DMS79 treated with DMSO at 0.1 percent for 48 hours (cell line): ENCODE measurements at places on chromosomes 4 and X.

DNA sequence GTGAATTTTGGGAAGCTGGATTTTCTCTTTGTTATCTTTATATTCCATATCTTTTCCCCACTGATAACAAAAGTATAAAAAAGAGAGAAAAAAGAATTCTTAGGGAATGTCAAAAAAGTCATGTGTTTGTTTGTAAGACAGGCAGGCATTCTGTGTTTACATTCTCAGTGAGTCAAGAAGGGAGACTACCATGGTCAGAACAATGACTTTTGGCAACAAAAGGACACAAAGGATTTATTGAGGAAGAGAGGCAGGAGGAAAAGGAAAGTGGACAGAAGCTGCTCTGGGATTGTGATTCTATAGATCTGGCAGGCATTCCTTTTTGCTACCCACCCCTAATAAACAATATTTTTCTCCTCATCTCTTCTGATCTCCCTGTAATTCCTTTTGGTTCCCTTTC is 5.9 kb upstream of the ANK2 start:
- no peak for DNase-seq

DNA sequence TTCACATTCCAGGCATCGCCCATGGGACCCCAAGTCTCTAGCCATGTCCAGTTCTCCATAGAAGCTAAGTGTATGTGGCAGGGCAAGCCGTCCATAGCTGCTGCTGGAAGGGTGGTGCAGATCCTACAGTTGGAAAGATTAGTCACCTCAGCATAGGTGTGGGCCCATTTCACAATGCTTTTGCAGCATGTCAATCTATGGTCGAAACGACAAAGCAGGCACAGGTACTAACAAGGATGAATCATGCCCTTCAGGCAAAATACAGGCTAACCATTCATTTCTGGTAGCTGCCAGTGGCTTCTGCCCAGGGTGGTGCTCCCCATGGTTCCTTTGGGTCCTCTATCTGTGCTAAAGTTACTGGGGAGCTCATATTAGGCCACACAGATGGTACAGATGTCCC is 225.2 kb downstream of the ADGRL3 start:
- DNase-seq = no peak

DNA sequence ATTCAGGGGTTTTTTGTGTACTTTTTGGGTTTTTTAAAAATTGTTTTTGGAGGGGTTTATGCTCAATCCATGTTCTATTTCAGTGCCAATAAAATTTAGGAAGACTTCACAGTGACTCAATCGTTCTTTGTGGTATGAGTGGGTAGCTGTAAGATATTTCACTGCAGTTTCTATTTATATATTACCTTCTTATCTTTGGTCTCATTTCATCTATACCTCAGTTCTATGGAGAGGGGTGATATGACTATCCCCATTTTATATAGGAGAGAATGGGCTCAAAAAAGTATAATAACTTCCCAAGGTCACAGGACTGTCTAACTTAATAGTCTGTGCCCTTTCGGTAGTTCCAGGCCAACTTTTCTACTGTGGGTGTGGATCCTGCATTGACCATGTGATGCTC is 74.4 kb downstream of the MSN start:
- DNase-seq = no peak

GRCh38 chr4:3413217-3413671 is 28.5 kb upstream of the HGFAC start:
- no peak for DNase-seq

GRCh38 chrX:104854790-104855340 is 288.9 kb downstream of the IL1RAPL2 start:
- no peak for DNase-seq

- no peak for DNase-seq
Observed at GRCh38 chr4:117328333-117328732, 243.0 kb upstream of the TRAM1L1 start.

DNA sequence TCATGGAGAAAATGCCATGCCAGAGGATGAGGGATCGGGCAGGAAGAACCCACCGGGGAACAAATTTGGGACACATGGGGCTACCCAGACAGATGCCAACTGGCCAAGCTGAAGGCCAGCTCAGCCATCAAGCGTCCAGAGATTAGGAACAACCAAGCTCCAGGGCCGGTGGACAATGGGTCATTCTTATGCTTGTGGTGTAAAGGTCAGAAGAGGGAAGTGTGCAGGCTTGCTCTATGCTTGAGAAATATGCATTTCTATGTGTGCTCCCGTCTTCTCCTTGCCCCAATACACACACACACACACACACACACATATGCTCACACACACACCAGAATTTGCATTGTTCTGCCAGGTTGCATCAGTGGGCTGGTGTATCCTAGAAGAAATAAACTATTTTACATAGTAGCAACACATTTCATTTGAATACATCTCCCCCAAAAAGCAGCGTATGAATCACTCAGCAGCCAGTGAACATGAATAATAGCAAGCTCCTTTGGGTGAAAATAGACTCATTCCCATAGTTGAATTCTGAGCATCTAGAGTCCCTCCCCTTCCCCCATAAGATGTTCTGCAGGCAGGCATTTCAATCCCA is 201.9 kb upstream of the PPARGC1A start:
- no peak for DNase-seq

DNA sequence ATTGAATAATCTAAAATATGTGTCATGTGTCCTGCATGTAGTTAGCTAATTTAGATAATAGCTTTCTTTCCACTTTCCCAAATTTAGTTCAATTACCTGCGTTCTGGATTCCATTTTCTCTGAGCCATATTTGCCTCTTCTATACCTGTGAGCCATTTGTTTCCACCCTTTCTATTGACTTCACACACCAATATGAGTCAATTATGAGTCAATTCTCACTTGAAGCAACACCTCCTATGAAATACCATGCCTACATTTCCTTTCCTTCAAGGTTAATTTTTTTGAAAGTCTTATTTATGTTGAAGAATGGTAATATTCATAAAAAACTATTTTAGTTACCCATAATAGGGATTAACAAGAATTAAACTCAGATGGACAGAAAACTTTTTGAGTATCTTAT is 25.8 kb downstream of the NPY2R start:
- no peak for DNase-seq

DNA sequence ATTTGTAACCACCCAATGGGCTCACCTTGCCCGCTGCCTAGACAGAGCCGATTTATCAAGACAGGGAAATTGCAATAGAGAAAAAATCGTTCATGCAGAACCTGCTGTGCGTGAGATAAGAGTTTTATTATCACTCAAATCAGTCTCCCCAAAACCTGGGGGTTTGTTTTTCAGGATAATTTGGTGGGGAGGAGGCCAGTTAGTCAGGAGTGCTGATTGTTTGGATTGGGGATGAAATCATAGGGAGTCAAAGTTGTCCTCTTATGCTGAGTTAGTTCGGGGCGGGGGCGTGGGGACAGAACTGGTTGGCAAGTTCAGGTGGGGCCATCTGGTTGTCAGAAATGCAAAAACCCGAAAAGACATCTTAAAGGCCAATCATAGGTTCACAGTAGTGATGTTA is 203.0 kb downstream of the MAB21L2 start:
- no peak for DNase-seq

- DNase-seq = no peak
Observed at GRCh38 chrX:145817331-145818185, at the start of gene SLITRK2. TSS of gene SLITRK2 (plus strand) at chrX:145817829. CDS start at chrX:145822426, 4,597 bp downstream.

GRCh38 chr4:172648471-172648870 is 520.1 kb upstream of the GALNT7 start:
- DNase-seq = no peak

DNA sequence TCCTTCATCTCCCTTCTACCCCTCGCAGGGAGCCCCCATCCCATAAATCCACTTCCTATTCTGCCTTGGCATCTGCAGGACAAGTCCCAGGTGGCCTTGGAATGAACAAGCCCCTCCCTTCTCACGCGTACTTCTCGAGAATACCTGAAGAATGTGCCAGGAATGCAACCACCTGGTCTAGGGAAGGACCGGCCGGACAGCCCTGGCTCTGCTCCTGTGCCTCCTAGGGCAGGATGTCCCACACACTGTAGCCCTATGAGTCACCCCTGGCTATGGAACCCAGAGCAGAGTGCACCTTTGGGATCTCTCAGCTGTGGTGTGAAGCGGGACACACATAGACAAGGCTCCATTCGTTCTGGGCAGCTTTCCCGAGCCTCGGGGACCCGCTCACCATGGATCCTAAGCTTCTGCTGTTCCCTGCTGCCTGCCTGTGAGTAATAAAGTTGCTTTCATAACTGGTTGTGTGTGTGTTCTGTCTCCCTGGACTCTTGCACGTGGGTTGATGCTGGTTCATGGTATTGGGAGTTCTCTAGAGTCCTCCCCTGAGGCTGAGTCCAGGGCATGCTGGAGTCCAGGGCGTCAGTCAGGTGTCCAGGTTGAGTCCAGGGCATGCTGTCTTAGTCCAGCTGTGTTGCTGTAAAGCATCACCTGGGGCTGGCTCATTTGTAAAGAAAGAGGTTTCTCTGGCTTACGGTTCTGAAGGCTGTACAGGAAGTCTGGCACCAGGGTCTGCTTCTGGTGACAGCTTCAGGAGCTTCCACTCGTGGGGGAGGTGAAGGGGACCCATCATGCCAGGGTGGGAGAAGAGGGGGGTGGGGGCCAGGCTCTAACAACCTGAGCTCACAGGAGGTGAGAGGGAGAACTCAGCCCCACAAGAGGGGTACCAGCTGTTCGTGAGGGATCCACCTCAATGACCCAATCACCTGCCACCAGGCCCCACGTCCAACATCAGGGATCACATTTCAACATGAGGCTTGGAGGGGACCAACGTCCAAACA is 7.4 kb upstream of the PDE6B start:
- DNase-seq = no peak

DNA sequence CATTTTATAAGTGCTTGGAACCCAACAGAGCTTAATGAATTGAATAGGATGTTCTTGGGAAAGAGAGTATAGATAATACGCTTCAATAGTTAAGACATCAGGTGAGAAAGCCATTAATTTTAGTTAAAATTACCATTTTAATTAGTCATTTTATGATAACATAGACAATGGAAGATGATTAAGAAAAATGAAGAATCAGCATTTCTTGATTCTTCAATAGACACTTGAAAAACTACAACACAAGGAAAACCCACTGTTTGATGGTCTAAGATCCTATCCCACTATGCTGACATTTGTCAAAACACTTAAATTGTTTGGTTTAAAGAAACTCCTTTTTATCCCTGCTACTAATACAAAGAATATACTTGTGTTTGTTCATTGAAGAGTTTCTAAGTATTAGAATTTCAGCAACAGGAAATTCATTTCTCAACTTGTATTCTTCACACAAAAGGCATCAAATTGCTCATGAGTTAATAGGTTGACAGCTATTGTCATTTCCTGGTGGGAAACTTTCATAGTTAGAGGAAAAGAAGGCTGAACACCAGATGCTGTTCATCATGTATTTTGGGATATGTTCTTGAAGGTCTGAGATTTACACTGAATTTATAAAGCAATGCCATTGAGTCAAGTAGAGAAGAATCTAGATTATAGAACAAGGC is 9.6 kb upstream of the CXCL2 start:
- no peak for DNase-seq

GRCh38 chr4:1285151-1285789 is 4.4 kb upstream of the MAEA start:
- no peak for DNase-seq

GRCh38 chrX:103607364-103608305 is at the start of gene TCEAL3:
TSS of gene TCEAL3 (plus strand) at chrX:103607963. CDS start at chrX:103609065, 1,102 bp downstream.
- peak; percentile 46 for DNase-seq

GRCh38 chrX:39820938-39821708 is 276.6 kb downstream of the BCOR start:
- DNase-seq = no peak

GRCh38 chr4:151717314-151717713 is 43.5 kb downstream of the GATB start:
- DNase-seq = no peak

GRCh38 chrX:123399709-123400108 is 215.6 kb downstream of the GRIA3 start:
- no peak for DNase-seq

DNA sequence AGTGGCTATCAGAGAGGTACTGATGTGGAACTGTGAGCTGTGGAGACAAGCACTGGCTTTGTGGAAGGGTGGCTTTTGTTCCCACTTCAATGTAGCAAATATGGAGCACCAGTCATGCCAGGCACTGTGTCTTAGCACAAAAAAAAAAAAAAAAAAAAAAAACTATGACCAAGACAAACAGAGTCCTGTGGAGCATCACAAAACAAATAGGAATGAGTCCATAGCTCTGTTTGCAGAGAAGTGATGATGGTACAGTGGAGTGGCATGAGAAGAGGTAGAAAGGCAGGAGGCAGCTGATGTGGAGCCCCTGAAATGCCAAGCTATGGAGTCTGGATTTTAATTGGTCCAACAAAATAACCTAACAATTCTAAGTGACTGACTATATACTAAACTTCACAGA is 116.9 kb downstream of the RAB28 start:
- no peak for DNase-seq

DNA sequence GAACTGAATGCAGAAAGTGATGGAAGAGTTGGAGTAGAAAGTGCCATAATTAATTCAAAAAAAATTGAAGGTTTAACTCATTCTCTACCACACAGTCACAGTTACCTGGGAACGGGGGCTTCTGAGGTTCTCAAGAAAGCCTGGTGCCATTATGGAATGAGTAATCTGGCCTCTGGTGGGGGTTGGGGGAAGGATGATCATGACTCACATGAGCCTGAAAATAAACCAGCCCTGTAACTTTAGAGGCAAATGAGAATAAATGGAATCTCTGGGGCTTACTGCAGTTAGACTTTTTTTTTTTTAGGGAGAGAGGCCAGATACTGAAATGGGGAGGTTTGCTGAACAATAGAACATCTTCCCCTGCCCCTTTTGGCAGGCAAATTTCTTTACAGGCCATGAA is 55.3 kb downstream of the SOD3 start:
- DNase-seq = no peak

GRCh38 chr4:40848940-40849339 is 99.2 kb downstream of the NSUN7 start:
- DNase-seq = no peak

DNA sequence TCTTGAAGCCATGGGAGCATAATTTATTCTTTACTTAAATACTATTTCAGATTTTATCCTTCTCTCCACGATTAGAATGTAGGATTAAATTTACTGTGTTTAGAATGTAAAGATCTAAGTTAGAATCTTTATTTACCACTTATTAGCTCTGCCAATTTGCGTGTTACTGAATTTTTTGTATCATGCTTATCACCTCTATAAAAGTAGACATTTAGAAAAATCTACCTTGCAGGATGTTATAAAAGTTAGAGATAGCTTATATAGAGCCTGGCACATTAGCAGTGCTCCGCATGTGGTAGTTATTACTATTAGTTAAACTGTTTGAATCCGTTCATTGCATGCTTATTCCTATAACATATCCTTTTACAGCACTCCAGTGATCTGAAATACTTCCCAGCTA is 97.9 kb downstream of the BANK1 start:
- DNase-seq = no peak

DNA sequence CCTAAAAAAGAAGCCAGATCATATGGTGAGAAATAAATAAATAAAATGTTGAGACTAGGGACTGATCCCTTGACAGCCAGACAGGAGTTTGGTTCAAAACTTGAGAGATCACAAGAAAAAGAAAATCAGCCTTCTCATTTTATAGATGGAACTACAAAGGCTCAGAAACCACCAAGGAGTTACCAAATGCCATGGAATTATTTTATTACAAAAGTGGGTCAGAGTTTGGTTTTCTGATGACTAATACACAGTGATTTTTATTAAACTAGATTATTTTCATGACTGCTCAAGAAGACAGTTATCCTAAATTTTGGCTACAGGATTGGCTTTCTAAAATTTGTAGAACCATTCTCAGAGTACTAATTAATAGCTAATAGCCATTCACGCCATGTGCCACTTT is 6.2 kb downstream of the CXCL1 start:
- no peak for DNase-seq
